ENCODE measurements at places on chromosomes 2 and 18.

DNA sequence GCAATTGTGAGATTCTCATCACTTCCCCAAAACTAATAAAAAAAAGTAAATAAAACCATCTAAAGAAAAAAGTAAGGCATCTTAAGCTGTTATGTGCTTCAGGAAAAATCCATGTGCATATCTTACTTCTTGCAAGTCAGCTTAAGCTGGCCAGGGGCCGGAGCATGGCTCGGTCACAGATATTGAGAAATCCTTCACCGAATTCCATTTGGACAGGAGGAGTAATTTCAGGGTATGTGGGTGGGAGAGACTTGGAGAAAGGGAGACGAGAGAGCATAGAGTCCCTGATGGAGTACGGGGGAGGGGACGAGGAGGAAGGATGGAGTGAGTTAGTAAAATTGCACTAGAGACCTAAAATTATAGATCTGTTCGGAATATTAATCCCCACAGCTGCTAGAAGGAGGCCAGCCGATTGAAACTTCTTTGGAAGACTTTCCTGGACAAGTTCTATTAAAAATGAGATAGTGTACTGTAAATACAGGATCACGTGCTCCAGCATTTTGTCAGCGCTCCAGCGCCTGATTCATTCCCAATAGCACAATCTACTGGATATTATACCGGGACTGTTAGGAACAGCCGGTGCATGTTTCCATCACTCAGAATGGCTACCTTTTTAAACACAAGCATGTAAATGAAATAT lies 438.5 kb downstream of the ZNF516 start:
- no peak for DNase-seq

- no peak for DNase-seq
Measured at GRCh38 chr2:54260241-54260595, 4.2 kb upstream of the TSPYL6 start.

- DNase-seq, result no peak
Measured at GRCh38 chr2:39494784-39495251, 57.7 kb upstream of the MAP4K3 start.

GRCh38 chr2:42930025-42930581 lies 137.7 kb upstream of the HAAO start:
- DNase-seq, result no peak

DNA sequence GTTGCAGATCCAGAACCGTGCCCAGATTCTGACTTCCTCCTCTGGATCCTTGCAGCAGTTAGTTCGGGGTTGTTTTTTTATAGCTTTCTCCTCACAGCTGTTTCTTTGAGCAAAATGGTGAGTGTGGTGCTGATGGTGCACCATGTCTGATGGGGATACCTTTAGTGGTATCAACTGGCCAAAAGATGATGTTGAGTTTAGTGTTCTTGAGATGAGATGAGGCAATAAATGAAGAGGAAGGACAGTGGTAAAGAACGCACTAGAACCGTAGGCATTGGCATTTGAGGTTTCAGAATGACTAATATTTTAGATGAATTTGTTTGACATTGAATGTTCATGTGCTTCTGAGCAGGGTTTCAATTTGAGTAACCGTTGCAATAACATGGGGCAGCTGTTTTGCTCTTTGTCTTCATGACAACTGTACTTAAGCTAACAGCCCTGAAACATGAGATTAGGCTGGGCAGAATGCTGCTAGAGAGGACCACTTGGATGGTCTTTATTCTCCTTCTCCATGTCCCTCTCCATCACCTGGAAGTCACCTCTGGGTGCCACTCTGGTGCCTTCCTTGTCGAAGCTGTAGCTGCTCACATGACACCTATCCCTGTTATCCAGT lies 3.9 kb downstream of the CTLA4 start:
- no peak for DNase-seq

DNA sequence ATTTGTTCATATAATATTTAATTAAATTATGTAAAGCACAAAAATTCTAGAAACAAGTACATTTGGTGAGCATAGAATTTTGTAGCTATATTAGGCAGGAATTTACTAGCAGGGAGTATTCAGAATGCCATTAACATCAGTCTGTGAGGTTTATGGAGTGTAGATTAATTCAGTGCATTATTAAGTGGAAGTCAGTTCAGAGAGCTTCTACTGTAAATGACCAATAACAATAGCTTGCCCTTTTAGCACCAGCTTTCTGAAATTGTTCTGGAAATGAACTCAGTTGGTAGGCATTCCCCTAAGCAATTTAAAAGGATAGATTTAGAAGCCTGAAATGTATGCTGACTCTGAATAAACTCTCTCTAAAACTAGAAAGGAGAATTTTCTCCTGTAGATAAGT lies 208.2 kb upstream of the CNTNAP5 start:
- no peak for DNase-seq

DNA sequence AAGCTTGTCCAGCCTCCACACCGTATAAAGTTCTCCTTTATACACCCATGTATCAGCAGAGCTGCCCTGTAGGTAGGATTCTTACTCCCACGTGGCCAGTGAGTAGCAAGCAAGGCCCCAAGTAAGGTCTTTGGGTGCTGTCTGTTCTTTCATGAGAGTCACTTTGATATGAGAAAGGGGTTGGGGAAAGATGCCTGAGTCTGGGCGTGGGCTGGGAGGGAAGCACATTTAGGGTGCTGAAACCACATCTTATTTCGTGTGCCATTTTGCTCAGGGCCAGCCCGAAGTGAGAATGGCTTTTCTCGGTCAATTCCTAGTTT lies 436 bp upstream of the ITPRIPL1 start:
- no peak for DNase-seq

DNA sequence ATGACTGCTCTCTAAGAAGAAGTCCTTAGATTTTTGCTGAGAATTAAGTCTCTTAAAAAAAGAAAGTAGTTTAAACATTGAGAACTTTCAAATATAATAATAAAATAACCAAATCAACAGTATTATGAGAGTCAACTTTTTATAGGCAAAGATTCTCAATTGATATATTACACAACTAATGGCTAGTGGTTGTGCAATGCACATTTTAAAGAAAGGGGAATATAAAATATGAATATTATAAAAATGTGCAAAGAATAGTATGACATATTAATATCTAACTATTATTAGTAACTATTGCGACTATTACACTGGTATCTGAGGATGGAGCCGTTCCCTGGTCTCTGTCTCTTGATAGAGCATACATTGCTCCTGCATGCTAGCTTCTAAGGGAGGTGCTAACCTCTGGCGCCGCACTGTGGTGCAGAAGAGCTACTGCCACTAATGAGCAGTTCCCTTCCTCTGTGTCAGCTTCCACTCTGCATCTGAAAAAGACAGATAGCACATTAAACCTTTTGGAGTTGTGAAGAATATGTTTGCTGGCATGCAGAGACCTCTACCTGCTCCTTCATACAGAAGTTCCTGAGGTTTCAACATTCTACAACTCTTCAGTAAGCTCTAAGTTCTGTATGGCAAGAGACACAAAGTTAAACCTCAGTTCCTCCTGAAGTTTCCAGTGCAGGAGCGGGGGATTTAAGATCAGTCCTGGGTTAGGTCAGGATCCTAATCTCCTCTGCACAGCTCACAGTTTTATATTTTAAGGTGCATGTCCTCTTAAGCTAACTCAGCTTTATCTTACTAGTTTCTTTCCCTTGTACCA lies 3.5 kb upstream of the SLC9A2 start:
- no peak for DNase-seq

GRCh38 chr2:236166796-236167296 lies 1.3 kb downstream of the GBX2 start:
- DNase-seq, result no peak
